ENCODE measurements at places on chromosomes 6 and 20.

GRCh38 chr6:17999425-17999824 lies 12.0 kb upstream of the KIF13A start:
- DNase-seq: no peak

DNA sequence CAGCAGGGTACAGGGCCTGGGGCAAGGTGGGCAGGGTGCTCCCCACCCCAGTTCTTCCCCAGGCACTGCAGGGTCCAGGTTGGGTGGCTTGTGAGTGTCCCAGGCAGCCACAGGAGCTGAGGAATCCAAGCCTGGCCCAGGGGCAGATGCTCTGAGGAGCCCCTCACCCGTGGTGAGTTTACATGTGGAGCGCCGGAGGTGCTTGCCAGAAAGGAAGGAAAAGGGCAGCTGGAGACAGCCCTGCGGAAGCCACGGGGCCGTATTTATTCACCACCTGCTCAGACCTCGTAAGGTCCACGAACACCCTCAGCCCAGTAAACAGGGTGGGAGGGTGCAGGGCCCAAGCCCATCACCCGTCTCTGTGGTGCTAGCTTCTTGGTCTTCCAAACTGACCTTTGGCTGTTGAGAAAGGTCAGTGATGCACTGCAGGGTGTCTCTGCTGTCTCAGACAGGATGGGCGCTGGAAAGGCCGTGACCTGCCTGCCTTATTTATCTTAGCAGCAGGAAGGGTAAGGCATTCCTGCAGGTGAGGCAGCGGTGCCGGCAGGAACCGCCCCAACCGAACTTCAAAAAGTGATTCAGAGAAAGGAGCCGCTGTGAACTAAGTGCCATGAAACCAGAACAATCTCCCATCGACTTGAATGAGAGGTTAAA lies 4.0 kb upstream of the FRMD1 start:
- no peak for DNase-seq

DNA sequence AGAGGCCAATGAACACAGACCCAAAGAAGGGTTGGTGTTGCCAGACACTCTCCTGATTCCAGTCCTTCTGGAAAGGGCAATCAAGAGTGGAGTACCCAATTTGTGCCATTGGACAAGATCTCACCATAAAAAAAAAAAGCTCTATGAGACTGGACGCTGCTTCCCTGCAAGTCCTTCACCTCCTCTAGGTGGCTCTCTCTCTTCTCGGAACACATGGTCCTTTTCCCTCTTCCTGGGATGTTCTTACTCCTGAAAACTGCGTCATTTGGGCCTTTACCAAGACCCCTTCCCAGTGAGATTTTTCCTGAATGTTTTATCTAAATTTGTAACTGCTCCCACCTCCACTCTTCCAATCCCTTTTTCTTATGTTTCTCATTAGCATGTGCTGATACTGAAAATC lies 280.8 kb downstream of the FOXA2 start:
- peak; percentile 0 for DNase-seq

- DNase-seq: no peak
Observed at GRCh38 chr6:137005073-137005472, 39.7 kb downstream of the IL20RA start.

GRCh38 chr20:41124451-41125094 lies 12.8 kb upstream of the PLCG1 start:
- DNase-seq: no peak

DNA sequence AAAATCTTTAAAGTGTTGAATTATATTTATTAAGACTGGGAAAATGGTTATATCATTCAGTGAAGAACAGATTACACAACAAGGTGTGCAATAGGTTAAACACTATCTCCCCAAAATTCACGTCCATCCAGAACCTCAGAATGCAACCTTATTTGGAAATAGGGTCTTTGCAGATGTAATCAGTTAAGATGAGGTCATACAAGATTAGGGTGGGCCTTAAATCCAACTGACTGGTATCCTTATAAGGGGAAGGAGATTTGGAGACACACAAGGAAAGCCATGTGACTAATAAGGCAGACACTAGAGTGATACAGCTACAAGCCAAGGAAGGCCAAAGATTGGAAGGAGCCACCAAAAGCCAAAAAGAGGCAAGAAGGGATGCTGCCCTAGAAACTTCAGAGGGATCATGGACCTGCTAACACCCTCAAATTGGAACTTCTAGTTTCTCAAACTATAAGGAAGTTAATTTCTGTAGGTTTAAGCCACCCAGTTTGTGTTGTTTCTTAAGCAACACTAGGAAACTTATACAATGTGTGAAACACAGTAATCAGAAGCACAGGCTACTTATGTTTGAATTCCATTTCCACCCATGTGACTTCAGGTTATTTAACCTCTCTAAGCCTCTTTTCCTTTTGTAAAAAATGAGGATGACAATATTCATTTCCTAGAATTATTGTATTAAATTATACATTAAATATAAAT lies 16.9 kb downstream of the ILRUN start:
- DNase-seq: peak; percentile 14

DNA sequence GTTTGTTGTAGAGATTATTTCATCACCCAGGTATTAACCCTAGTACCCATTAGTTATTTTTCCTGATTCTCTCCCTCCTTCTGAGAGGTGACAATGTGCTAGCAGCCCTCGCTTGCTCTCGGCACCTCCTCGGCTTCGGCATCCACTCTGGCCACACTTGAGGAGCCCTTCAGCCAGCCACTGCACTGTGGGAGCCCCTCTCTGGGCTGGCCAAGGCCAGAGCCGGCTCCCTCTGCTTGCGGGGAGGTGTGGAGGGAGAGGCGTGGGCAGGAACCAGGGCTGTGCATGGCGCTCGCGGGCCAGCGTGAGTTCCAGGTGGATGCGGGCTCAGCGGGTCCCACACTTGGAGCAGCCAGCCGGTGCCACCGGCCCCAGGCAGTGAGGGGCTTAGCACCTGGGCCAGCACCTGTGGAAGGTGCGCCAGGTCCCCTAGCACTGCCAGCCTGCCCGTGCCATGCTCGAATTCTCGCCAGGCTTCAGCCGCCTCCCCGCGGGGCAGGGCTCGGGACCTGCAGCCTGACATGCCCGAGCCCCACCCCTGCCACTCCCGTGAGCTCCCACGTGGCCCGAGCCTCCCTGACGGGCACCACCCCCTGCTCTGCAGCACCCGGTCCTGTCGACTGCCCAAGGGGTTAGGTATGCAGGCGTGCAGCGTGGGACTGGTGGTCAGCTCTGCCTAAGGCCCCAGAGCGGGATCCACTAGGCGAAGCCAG lies 221.9 kb downstream of the WDR27 start:
- no peak for DNase-seq

DNA sequence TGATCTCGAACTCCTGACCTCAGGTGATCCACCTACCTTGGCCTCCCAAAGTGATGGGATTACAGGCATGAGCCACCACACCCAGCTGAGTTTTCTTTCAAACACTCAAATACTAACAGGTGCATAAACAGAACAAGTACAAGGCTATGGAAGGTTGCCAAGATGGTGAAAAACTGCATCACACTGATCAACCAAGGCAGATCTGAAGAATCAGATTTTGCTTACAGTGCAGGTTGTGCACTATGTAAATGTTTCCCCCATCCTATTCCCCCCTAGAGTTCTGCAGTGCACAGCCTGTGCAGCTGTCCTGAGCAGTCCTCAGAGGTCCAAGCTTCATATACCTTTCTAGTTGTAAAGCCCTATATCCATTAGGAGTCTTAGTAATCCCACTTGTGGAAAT lies 73.0 kb downstream of the GFRA4 start:
- DNase-seq: no peak

- DNase-seq: no peak
Observed at GRCh38 chr6:14276071-14276470, 158.5 kb downstream of the CD83 start.

- no peak for DNase-seq
Observed at GRCh38 chr20:40646361-40646760, 42.7 kb downstream of the MAFB start.

GRCh38 chr20:4136078-4136966 lies 121.0 kb upstream of the RNF24 start:
- DNase-seq: no peak

GRCh38 chr6:45681860-45682511 lies 304.3 kb upstream of the SUPT3H start:
- no peak for DNase-seq

DNA sequence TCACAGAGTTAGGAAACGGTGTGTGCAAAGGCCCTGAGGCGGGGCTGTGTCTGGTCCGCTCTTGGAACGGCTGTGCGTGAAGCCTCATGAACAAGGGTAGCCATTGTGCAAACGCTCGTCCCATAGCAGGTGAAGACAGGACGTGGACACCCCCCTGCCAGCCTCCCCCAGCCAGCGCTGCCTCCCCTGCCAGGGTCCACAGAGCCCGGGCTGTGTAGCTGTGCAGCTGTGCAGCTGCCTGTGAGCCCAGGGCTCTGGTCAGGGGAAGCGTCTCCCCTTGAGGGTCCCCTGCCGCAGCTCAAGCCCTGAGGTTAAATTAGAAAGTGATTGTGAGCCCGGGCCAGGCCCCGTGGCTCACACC lies 139.4 kb downstream of the TAF4 start:
- no peak for DNase-seq

DNA sequence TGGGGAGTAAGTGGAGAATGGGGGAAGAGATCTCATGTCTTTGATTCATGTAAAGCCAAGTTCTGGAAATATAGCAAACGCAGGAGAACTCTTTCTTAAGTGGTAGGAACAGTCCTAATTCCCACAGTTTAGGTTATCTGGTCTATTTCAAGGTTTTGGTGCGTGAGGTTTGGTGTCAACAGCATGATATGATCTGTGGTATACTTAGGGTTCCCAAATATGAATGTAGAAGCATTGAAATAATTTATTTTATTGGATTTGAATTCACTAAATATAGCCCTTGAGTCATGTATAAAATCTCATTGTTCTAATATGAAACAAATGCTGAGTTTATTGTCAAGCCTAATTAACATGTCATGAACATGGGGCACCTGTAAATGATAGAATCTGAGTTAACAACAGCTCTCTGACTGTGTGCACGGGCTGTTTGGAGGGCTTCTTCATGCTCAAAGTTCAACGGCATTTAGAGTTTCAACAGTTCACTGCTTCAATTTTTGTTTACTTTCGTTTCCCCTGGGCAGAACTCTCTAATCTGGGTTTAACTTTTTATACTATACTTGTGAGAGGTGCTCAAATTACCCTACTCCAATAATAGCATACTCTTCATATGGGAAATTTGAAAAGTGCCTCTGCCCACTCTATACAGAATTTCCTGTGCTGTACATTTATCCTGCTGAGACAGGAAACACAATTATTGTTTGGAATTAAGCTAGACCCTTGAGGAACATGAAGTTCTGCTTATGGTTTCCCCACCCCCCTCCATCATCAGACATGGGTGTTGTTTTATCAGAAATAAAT lies 236.3 kb upstream of the ZNF217 start:
- DNase-seq: peak; percentile 22

- DNase-seq: no peak
Observed at GRCh38 chr6:163926642-163927041, 512.1 kb downstream of the QKI start.

DNA sequence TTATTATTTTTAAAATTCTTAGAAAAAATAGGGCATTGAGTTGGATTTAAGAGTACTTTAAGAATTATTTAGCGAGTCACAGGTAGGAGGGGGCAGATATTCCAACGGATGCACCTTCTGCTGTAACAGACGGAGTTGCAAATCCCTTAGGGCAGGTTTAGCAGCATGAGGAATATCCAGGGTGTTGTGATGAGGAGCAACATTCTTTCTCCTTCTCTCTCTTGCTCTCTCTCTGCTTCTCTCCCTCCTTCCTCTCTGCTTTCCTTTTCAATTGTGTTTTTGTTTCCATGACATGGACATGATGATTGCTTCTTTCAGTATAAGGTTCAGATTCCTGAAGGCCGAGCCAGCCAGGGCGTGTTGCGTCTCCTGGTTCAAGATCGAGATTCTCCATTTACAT lies 28.9 kb downstream of the CDH26 start:
- DNase-seq: no peak

GRCh38 chr20:59043698-59044097 lies 1.1 kb upstream of the PRELID3B start:
- DNase-seq: no peak

DNA sequence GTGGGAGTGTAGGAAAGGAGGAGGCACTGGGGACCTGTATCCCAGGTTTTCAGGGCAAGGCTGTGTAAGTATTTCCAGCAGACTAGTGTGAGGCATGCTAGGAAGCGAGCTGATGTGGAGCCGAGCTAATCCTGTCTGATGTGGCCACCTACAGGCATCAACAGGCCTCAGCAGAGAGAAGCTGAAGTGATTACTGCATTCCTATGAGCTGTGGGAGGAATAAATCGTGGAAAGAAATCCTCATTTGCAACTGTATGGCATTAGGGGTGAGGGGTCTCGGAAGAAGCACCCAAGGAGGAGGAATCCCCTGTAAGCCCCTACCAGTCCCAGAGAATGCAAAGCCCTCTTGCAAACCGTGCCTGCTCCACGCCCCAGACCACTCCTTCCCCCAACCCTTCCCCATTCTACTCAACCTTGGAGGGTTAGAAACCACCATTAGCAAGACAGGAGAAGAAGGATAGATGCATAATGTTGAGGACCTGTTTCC lies 41.6 kb downstream of the C6orf15 start:
- peak; percentile 36 for DNase-seq

GRCh38 chr6:43143235-43144128 lies 27.6 kb upstream of the SRF start:
- peak; percentile 82 for DNase-seq

DNA sequence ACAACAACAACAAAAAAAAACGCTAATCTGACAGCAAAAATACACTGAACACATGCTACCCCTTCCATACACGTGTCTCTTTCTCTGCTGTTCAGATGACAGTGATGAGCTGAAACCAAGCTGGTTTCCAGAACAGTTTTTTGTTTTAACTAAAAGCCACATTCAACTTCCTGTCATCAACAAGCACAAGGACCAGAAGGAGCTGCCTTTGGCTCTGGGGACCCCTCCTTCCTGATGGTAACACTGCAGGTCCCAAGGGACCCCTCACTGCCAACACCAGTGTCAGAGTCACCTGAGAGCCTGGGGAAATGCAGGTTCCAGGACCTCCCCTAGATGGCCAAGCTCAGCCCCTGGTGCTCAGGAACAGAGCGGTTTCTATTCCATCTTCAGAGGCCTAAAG lies 6.0 kb downstream of the CST7 start:
- DNase-seq: no peak

DNA sequence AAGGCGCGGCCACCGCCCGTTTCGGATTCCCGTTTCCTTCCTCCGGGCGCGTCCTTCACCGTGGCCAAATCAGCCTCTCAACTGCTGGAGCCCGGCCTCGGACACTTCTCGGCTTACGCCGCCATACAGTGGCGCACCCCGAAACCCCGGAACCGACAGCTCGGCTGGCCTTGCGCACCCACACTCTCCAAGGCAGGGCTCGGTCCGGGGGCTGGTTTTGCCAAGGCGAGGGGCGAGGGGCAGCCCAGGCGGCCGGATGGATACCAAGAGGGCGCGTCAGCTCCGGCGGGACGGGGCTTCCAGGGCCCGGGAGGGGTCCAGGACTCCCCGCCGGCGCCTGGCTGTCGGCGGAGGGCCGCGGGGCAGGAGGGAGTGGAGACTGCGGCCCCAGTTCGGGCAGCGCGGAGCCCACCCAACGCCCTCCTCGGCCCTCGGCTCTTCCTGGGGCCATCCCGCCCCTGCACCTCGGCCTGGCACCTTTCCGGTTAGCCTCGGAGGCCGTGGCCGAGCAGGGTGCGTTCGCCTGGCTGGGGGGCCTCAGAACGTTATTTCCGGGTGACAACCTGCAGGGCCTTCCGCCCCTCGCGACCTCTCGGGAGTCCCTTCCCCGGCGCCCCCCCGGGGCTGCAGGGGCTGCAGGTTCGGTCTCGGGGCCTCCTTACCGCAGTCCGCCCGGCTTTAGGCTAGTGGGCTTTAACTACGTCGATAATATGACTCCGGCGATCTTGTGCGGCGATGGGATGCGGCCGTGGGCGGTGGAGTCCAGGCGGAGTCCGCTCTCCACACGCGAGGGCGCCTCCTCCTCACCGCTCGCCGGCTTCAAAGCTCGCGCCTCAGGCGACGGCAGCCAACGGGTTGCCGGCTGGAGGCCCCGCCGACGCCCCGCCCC lies 697 bp upstream of the CEP43 start:
- no peak for DNase-seq

Measured in Kasumi-1 (cell line).